ENCODE measurements at places on chromosomes 1 and 21. TPM values are rescaled to one million over a fixed set of nuclear protein-coding genes. Genes with fewer than 3 reads are reported as not detected.

Gene KIAA1614
- 5.6 TPM for total RNA-seq

Gene ALPL
- total RNA-seq, result 1.4 TPM

Gene CASP9
- total RNA-seq, result 2.3 TPM

Gene STUM
- total RNA-seq, result 24.3 TPM

Data from occipital lobe (tissue), 3 donors.